Activated naive CD4-positive, alpha-beta T cell treated with Interleukin-2 at 50 U/mL for 16 hours (primary cell): ENCODE measurements at places on chromosomes 1 and 21.

- DNase-seq = no peak
These were observed 4.1 kb upstream of the GRIK3 start for GRCh38 chr1:37038227-37039093.

DNA sequence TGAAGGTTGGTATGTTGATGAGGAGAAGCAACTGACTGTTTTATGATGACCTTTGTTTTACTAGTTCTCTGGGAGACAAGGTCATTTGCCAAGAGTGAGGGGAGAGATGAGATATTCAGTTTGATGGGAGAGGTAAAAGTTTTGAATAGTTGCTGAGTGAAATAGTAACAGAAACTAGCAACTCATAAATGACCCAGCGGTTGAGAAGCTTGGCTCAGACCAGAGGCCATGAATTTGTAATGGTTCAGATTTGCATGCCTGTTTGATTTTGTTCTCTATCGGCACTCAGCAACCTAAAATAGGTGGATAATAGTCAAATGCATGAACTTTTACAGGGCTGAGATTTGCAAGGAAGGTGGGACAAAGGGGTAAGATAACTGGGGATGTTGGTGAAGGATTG lies 6.6 kb downstream of the CCDC30 start:
- DNase-seq = no peak

DNA sequence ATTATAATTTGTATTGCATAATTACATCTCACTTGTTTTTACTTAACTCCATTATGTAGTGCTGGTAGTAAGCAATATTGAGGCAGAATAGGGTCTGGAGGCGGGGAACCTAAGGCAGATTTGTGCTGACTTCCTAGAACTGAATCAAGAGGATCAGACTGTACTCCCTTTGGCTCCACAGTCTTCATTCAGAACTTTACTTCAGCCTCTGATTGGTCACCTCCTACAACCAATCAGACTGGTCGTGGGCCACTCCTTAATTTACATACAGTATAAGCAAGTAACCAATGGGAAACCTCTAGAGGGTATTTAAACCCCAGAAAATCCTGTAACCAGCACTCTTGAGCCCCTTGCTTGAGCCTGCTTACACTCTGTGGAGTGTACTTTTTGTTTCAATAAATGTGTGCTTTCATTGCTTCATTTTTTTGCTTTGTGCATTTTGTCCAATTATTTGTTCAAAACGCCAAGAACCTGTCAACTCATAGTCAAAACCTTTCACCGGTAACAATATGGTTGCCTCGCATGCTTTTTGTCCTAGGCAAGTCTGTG lies 31.6 kb downstream of the ZBTB8OS start:
- DNase-seq = no peak

DNA sequence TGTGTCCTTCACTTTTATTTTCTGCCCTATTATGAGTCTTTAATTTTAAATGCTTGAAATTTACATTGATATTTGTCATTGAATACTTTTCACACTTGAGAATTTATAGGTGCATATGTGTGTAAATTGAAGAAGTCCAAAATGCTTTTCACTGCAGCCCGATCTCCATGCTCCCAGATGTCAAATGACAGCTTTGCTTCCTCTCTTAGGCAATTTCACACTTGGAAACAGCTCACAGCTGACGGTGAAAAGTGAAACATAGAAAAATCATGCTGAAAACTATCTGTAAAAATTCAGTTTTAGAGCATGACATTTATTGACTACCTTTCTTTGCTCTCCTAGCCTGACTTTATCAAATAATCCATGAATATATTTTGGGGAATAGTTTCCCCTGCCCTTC lies 196.0 kb downstream of the RPS6KC1 start:
- DNase-seq = no peak

- no peak for DNase-seq
These were observed 81.9 kb upstream of the PRRC2C start for GRCh38 chr1:171403393-171403792.

GRCh38 chr1:92707292-92707691 lies 77.6 kb downstream of the EVI5 start:
- no peak for DNase-seq

DNA sequence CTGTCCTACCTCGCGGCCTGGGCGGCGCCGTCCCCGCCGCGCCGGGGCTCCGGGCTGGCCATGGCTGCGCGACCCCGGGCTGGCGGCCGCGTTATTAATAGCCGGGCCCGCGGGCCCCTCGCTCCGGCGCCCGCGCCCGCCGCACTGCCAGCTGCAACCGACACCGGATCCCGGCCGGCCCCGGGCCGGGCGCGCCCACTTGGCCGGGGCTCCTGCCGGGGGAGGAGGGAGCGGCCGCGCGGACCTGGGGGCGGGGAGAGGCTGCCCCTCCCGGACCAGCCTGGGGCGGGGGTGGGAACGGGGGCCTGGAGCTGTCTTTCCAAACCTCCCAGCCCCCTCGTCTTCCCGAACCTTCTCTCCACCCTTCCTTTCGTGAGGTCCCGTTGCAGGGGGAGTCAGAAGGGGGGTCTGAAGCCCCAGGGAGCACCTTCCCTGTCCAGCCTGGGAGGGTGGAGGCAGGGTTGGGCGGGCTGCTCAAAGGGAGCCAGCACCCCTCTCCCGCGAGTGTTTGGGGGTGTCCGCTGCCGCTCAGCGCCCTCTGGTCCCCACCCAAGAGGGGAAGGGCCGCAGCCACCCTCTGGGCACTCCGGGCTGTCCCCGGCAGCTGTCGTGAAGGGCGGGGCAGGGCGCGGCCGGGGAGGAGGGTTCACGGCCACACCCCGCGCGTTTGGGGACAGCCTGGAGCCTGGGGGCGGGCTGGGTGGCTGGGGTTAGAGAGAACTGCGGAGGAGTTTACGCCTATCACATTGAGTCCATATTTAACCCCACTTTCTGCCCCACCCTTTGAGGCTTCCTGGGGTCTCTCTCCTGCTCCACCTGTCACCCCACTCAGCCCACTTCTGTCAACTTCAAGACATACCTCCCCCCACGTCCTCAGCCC lies at the start of gene SYNC:
Gene SYNC, minus strand, starts transcription at position 172 of the 880 bp plus-strand sequence. Its CDS starts 110 bp downstream, at position 62.
- DNase-seq = peak; percentile 7

GRCh38 chr1:22121421-22121911 lies 21.4 kb downstream of the WNT4 start:
- no peak for DNase-seq

- DNase-seq = no peak
These were observed 23.7 kb upstream of the SLC2A5 start for GRCh38 chr1:9093091-9093490.

GRCh38 chr1:97384294-97384968 lies 536.4 kb downstream of the DPYD start:
- DNase-seq = no peak

DNA sequence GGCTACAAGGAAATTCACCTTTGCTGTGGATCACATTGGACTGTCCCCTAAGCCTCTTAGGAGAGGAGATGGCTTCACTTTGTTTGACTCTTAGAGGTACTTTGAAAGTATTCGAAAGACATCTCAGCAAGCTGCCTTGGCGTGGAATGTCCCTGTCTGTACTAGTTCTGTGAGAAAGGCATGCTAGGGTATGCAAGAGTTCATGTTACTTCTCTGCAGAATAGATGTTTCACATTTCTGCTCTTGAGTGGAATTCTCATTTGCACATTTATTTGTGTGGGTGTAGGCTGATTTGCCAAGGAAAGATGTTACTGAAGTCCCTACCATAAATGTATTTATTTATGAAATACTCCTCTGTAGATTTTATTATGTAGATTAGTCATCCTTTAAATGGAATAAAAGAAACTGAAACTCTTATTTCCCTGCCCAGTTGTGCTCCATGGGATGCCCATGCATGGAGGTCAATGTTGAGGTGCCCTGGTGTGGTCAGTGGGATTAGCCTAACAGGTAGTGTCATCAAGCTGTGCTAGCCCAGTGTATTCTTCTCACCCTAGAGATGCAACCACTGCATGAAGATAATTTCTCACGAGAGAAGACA lies 13.8 kb downstream of the MIA3 start:
- DNase-seq = no peak

- no peak for DNase-seq
These were observed at the start of gene PRRX1 for GRCh38 chr1:170664093-170664827. TSS of gene PRRX1 (plus strand) at chr1:170664131. CDS start at chr1:170664219, 88 bp downstream.

- DNase-seq = no peak
These were observed 15.2 kb upstream of the ST3GAL3 start for GRCh38 chr1:43691871-43692815.

DNA sequence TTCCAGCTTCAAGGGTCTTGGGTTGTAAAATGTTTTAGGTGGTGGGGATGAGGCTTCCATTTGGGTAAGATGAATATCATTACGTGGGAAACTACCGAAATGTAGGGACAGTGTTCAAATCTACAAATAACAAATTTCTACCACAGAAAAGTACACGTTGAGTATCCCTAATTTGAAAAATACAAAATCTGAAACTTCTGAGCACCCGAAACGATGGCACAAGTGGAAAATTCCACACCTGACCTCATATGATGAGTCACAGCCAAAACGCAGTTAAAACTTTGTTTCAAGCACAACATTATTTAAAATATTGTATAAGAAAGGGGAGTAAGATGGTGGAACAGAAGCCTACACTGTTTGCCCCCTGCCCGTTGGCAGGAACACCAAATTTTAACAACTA lies 8.8 kb upstream of the HENMT1 start:
- DNase-seq = no peak

GRCh38 chr1:244163861-244164510 lies 112.9 kb downstream of the ZBTB18 start:
- no peak for DNase-seq

DNA sequence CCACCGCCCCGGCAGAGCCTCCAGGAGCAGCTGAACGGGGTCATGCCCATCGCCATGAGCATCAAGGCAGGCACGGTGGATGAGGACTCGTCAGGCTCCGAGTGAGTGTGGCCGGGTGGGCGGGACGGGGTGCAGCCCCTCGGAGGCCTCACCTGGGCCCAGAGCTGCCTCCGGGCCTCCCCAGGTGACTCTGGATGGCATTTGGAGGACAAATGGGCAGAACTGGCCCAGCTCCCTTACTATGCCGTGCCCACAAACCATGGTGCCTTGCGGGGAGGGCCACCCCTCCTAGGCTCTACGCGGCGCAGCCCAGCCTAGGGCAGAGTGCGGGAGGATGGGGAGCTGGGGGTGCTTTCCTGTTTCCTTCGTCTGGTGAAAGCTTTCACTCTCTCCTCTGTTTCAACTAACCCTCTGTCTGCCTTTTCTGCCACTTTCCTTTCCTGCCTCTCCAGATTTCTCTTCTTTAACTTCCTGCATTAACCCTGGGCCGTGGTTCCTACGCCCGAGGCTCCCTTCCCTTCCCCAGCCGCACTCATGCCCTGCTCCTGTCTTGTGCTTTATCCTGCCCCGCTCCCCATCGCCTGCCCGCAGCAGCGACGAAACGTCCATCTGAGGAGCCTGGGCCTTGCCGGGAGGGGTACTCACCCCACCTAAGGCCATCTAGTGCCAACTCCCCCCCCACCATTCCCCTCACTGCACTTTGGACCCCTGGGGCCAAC lies 9.2 kb downstream of the PSRC1 start:
- DNase-seq = no peak

DNA sequence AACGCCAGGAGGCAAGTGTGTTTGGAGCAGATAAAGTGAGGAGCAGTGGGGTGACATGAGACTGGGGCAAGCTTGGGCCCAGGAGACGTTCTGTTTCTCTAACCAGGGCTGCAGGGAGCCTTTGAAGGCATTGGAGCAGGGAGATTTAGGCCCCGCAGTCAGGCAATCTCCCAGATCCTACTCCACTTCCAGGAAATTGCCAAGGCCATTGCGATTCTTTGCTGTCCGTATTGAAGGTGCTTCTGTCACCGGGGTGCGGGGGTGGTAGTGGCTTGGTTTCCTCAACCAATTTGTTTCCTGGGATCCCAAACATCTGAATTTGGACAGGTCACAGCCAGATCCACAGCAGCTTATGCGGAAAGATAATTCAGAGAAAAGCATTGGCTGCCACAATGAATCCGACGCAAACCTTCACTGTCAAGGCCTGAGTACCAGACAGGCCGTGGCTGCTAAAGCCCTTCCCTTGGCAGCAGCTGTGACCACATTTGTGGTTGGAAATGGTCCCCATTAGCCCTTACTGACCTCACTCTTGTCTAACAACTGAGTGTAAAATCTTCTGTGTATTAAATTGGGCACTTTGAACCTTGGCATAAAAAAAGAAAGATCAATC lies 385.6 kb downstream of the PTPRU start:
- DNase-seq = no peak

DNA sequence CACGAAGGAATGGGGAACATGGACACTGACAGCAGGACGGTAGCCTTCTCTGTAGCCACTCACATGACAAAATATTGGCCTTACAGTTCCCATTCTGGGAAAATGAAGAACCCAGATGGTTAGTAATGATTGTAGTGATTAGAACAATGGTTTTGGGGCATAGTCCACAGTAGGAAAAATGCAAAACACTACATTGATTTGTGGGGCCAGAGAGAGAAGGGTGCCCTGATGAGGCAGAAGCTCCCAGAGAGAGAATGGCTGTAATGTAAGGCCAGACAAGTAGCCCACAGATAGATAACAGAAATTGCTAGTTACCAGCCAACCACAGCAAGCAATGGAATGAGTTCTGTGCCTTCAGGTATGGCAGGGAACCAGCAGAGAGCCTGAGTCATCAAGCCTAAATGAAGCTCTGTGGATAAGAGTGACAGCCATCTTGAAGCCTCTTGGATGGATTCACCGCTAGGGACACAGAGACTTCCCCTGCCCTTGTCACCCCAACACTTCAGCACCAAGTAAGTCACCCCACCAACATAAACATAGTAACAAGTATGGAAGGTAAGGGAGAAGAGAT lies 206.1 kb downstream of the BACH1 start:
- DNase-seq = no peak

DNA sequence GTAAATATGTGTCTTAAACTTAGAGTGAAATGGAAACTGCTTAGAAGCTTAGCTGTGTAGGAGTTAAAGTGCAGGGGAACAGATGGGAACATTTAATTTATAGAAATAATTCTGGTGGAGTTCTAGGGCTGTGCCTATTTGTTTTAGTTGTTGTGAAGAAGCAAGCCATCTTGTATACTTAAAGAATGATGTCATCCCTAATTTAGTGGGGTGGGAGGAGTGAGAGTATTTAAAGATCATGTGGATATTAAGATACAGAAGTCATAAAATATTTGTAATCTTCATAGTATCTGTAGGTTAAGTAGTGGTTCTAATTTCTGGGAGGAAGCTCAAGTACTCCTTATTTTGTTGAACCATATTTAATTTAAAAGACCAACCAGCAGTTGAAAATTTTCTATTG lies 41.5 kb downstream of the BACH1 start:
- DNase-seq = no peak

DNA sequence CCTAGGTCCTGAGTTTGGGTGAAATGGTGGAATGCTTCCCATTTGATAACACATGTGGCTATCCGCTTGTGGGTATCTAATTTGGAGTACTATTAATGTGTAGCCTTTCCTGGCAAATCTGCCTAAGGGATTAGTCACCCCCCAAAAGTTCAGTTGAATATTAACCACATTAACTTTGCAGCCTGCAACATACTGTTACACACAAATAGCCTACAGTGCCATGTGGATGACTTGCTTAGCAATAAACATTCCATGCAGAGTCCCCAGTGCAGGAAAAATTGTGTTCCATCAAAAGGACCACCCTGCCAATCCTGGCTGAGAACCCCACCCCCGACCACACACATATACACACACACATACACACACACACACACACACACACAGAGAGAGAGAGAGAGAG lies 303.3 kb upstream of the ESRRG start:
- no peak for DNase-seq

- DNase-seq = peak; percentile 66
These were observed 22.9 kb downstream of the ATP2B4 start for GRCh38 chr1:203649551-203649998.

- no peak for DNase-seq
These were observed 54.7 kb downstream of the VPS13D start for GRCh38 chr1:12284486-12284885.
